ENCODE measurements at places on chromosomes 3 and 15. TPM values are rescaled to one million over a fixed set of nuclear protein-coding genes. Genes with fewer than 3 reads are reported as not detected.

- no peak overlapping the region for H3K4me3 ChIP-seq
- no peak overlapping the region for H3K27ac ChIP-seq
- H3K36me3 ChIP-seq, result no peaks in the 10 kb centered on the region
- no peaks in the 10 kb centered on the region for H3K27me3 ChIP-seq
- DNase-seq, result no peak
Measured at GRCh38 chr3:117184574-117184973, 475.0 kb downstream of the TUSC7 start.

DNA sequence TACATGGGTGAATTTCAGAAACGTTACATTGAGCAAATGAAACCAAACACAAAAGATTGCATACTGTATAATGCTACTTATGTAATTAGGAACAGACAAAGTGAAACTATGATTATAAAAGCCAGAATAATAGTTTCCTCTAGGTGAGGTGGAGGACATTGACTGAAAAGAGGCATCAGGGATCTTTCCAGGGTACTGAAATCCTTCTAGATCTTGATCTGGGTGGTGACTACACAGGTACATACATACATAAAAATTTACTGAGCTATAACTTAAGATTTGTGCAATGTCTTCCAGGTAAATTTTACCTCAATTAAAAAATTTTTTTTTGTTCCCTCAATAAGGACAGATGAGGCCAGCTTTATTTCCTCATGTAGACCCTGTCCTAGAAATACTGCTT lies 665.6 kb upstream of the UBE2E2 start:
- H3K4me3 ChIP-seq, result no peak overlapping the region
- no peak overlapping the region for H3K27ac ChIP-seq
- no peaks in the 10 kb centered on the region for H3K36me3 ChIP-seq
- H3K27me3 ChIP-seq, result no peaks in the 10 kb centered on the region
- no peaks in the 10 kb centered on the region for H3K4me1 ChIP-seq

- no peak overlapping the region for H3K4me3 ChIP-seq
- H3K27me3 ChIP-seq, result no peaks in the 10 kb centered on the region
- H3K36me3 ChIP-seq, result peaks cover 26% of the 10 kb centered on the region
- no peak for DNase-seq
- no peak overlapping the region for H3K27ac ChIP-seq
Measured at GRCh38 chr15:40618906-40619305, 24.9 kb downstream of the KNL1 start.

GRCh38 chr3:88410259-88410658 lies 260.5 kb downstream of the C3orf38 start:
- H3K27me3 ChIP-seq, result no peaks in the 10 kb centered on the region
- H3K4me1 ChIP-seq, result no peaks in the 10 kb centered on the region
- no peaks in the 10 kb centered on the region for H3K36me3 ChIP-seq
- H3K27ac ChIP-seq, result no peak overlapping the region
- H3K4me3 ChIP-seq, result no peak overlapping the region

DNA sequence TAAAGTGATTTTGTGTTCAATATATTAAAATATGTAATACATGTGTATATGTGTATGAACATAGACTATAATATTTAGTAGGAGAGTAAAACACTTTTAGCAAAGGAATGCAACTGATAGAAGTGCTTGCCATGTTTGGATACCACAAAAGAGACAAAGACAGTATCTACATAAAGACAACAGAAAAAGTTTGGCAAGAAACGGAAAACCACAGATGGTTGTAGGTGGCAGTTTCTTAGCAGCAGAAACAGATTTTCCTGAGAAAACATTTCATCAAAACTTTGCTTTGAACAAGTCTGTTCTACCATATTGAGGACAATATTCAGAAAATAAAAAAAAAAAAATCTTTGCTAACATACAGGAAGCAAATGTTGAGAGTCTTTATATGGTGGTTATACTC lies 1560.4 kb upstream of the GBE1 start:
- H3K4me1 ChIP-seq, result no peaks in the 10 kb centered on the region
- H3K36me3 ChIP-seq, result no peaks in the 10 kb centered on the region
- no peak overlapping the region for H3K27ac ChIP-seq

The IQCF5 gene
- not detected for total RNA-seq

The PYGO1 gene
- total RNA-seq, result 0.85 TPM

The ATP10A gene
- 1.8 TPM for total RNA-seq
